ENCODE measurements at places on chromosomes 2 and 18.

- DNase-seq, result no peak
These were observed 23.4 kb upstream of the CERS6 start for GRCh38 chr2:168432565-168433186.

- no peak for DNase-seq
These were observed 41.5 kb upstream of the GPC1 start for GRCh38 chr2:240393831-240394410.

- no peak for DNase-seq
These were observed 21.4 kb upstream of the PTPRM start for GRCh38 chr18:7545734-7546133.

- no peak for DNase-seq
These were observed 80.5 kb downstream of the NRXN1 start for GRCh38 chr2:50951437-50951836.

- no peak for DNase-seq
These were observed 9.2 kb upstream of the HK2 start for GRCh38 chr2:74824679-74825078.

- no peak for DNase-seq
These were observed 63.1 kb upstream of the B3GNT7 start for GRCh38 chr2:231332388-231332787.

DNA sequence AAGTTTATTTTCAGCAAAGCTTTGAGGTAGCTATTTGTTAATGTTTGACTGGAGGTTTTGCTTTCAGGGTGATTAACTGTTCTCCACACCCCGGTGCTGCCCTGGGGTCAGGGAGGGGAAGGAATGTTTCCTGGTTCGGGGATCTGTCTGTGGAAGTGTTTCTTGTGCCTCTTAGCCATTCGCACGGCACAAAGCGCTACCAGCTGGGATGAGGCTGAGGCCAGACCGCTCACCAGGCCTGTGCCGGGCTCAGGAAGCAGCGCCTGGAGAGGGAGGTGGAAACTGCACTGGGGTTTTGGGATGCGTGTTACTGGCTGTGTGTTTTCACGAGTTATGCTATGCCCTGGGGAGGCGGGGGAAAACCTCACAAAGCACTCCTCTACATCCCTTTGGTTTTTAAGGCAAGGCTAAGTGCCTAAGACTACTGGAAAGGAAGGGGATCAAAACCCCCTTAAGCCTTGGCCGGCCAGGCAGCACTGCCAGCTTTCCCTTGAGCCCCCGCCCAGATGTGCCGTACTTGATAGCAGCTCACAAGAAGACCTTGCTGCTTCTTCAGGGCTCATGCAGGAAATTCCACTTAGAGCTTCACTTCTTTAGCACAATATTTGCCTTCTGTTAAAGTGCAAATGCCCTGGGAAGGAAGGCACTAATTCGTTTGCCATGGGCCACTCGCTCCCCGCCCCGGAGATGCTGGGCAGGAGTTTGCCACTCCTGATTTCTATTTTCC is 65.7 kb upstream of the CNGA3 start:
- DNase-seq, result peak; percentile 69

DNA sequence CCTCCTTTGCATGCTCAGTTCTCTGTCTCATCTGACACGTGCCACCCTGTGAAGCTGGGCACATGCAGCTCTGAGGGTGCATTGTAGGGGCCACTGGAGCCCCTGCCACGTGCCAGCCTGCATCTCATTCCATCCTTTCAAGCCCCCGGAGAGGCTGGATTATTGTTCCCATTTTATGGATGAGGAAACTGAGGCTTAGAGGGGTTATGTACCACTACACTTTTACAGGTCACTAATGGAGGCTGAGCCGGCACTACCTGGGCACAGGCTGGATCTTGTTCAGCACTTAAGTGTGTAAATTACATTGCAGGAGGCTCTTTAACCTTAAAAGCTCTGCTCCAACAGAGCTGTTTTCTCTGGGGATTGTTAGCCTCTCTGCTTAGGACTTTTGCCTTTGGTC is 47.5 kb downstream of the KCNIP3 start:
- no peak for DNase-seq

DNA sequence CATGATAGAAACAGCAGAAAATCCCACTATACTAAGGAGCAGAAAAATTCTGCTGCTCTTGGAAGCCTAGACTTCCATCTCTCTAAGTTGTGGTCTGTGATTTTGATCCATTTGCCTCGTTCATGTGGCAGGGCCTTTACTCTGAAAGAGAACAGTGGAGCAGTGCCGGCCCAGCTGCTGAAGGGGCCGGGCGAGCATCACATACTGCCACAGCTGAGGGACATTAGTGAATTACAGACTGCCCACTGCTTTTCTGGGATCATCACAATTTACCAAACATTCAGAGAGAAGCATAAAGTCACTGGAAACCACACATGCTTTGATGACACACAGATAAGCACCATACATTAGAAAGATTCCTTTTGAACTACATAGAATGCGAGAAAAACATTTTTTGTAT is 217.0 kb upstream of the BOD1L2 start:
- no peak for DNase-seq

GRCh38 chr2:24558781-24559472 is 67.9 kb downstream of the NCOA1 start:
- DNase-seq, result no peak

DNA sequence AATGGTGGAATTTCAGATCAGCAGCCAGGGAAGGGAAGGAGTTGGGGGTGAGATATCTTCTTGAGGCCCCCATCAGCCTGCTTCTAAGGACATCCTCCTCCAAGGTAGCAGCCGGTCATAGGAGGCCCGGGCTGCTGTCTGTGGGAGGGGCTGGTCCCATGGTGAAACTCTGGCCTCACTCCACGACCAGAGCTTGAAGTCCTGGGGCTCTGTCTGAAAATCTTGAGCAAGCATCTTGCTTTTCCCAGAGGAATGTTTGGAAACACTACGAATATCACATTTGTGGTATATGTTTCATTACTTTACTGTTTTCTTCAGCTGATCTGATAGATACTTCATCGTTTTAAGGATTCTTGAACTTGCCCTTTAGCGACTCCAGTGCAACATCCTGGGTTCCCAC is 103.7 kb downstream of the CTAGE1 start:
- no peak for DNase-seq

DNA sequence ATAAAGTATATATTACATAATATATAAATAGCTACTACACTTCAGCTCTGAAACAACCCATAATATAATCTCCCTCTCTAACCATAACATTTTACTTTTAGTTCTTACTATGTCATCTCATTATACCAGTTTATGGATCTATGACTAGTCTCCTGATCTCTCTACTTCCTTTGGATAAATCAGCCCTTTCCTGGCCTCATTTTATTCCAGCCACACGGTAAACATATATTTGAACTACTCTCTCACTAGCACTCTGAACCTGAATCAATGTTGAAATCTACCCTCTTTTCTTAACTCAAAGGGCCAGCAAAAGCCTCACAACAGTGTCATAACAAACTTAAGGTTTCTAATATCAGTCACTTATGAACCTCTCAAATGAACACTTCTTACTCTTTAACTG is 62.6 kb downstream of the BAZ2B start:
- no peak for DNase-seq

All from SW480 (cell line).